Panc1 (cell line): ENCODE measurements at places on chromosomes 3 and 15.

DNA sequence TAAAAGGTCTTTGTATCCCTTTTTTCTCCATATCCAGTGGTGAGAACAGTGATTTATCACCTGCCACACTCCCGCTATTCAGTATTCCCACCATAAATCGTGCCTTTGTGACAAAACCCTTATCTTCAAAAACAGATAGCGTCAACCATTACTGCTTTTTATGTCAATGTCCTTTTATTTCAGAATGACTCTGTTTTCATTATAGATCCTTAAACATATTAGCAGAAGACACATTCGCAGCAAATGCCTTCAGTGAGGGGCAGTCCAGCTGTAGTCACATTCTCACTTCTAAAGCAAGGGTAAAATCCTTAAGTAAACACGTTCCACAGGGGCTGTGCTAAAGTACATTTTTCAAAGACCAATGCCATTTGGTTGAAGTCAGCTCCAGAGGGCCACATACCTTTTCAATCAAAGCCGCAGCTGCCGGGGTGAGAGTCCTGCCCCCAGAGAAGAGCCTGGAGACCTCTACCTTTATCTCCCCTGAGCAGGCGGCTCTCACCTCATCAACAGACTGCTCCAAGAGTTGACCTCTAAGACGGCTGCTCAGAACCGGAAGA lies 53.4 kb downstream of the PDZRN3 start:
- DNase-seq, result no peak

- no peak for DNase-seq
These were observed 48.0 kb upstream of the FSTL1 start for GRCh38 chr3:120498556-120499346.

GRCh38 chr3:56940976-56941375 lies 119.5 kb upstream of the SPATA12 start:
- no peak for DNase-seq

- DNase-seq, result no peak
These were observed 3.8 kb downstream of the THSD4 start for GRCh38 chr15:71118881-71119632.

- DNase-seq, result no peak
These were observed 72.5 kb downstream of the IGF1R start for GRCh38 chr15:98720577-98721565.

- DNase-seq, result no peak
These were observed 777.6 kb downstream of the PLOD2 start for GRCh38 chr3:145383416-145383815.

GRCh38 chr3:173395073-173395411 lies 2.5 kb upstream of the NLGN1 start:
- no peak for DNase-seq

DNA sequence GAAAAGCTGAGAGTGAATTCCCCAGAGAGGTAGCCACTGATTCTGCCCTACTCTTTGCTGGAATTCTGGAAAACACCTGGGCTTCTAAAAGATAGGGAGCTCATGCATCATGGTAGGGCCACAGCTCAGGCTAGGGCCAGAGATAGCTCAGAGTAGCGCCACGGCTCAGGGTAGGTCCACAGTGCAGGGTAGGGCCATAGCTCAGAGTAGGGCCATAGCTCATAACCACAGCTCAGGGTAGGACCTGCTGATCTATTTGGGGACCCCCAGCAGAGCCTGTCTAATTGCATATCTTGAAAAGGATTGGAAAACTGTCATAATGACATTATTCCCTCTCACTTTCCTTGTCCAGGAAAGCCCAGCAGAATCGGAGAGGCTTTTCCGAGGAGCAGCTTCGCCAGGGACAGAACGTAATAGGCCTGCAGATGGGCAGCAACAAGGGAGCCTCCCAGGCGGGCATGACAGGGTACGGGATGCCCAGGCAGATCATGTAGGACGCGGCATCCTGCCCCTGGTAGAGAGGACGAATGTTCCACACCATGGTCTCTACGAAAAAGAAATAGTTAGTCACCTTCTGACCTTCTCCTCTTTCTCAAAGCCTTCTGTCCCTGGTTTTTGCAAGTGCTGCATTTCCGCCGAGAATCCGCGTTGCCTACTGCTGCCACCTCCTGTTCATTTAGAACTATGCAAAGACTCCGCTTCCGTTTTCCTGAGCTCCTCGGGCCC lies 14.5 kb downstream of the TAGLN3 start:
- DNase-seq, result peak; percentile 55

DNA sequence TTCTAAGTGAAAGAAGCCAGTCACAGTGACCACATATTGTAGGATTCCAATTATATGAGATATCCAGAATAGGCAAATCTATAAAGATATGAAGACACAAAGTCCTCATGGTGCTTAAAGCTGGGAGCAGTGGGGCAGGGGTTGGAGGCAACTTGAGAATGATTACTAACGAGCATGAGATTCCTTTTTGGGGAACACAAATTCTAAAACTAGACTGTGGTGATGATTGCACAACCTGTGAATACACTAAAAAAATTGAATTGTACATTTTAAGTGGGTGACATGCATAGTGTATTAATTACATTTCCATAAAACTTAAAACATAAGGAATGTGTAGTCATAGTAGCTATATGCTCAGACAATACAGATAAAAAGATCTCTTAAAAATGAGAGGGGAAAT lies 103.2 kb downstream of the DPH6 start:
- DNase-seq, result no peak

DNA sequence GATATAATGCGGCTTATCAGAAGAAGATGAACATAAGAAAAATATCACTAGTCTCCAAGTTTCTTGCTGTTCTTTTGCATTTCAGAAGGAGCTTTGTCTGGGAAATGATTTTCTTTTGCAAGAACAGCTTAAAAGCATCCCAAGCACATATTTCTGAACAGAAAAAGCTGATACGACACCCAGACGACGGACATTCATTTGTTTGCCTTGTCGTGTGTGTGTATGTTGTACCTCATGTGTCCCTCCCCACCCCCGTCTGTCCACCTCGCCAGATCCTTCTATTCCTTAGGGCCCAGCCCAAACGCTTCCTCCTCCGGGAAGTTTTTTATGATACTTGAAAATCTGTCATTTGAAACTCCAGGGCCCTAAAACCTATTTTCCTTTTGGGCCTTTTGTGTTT lies 8.8 kb downstream of the ITPR1 start:
- DNase-seq, result no peak

GRCh38 chr3:89049119-89049518 lies 58.3 kb upstream of the EPHA3 start:
- no peak for DNase-seq

- no peak for DNase-seq
These were observed 22.6 kb upstream of the ANO10 start for GRCh38 chr3:43644443-43644842.

GRCh38 chr15:61653110-61653509 lies 407.1 kb downstream of the VPS13C start:
- no peak for DNase-seq

GRCh38 chr3:152348436-152349177 lies 79.9 kb downstream of the MBNL1 start:
- DNase-seq, result no peak

DNA sequence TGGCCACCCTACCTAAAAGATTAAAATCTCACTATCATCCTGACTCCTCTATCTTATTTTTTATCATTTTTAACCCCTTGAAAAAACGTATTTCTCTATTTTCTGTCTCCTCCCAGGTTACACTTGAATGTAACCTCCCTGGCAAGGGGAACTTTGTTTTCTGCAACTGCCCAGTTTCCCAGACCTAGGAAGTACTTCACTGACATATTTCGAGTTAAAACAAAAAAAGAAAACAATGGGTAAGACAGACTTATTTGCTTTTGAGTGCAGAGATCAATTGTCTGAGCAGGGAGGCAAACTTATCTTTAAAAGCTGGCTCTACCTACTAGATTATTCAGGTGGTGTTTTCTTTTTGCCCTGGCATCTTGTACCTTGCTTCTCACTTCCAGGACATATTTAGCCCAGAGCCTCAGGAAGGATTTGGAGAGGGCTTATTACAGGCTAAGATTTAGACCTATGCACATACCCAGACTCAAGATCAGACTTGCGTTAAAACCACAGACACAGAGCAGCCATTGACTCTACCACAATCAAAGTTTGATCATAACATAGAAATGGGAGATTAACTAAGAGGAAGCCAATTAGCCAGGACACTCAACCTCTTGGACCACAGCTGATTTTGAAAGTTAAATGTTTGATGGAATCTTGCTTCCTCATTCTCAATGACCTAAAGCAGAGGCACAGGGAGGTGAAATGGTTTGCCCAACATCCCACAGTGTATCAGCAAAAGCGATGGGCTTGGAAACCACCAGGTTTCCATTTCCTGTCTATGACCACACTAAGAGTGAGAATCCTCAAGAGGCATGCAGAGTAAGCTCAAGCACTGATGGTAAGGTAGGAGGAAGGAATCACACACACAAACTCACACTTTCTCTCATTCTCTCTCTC lies 169.5 kb upstream of the THBS1 start:
- DNase-seq, result no peak

DNA sequence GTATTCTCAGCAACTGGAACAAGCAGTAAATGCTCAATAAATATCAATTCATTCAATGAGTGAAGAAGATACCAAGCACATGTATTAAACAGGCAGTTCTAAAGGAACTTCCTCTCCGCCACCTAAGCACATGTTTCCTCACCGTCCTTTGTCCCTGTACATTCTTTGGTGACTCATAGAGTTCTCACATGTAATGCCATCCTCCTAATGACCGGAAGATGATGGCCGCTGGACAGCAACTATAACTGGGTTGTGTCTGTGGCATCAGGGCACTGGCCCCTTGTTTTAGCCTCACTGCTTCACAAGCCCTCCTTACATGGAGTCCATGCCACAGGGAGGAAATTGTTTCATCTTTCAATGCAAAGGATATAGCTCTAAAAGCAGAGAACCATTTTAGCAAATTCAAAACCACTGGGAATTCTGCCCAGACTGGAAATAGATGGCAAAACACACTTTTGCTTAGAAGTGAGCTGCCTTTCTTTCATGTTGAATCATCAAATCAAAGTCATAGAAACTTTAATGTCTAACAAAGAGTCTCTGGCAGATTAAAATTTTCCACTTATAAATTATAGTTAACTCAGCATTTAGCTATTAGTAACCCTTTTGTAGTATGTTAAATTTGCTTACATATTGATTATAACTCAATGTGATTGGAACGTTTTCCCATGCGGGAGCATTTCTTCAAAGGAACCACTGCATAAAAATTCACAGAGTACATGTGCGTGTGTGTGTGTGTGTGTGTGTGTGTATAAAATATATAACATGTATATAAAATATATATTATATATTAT lies 74.1 kb downstream of the GAP43 start:
- DNase-seq, result no peak

- no peak for DNase-seq
These were observed 14.9 kb downstream of the SPRED1 start for GRCh38 chr15:38267421-38268022.

GRCh38 chr3:31355807-31356206 lies 176.9 kb upstream of the STT3B start:
- no peak for DNase-seq

DNA sequence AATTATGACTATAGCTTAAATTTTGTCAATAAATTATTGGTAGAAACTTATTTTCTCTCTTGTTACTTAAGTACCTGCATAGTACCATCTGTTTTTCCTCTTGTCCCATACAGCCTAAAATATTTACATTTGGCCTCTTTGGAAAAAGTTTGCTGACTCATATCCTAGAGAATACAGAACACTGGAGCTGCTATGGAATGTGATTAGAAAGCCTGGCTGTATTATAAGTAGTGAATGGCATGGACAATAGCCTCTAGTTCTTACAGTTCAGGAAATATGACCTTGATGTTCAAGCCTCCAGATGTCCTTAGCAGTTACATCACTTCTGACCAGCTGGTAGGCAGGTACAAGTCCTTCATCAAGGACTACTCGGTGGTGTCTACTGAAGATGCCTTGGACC lies 28.3 kb downstream of the ST8SIA2 start:
- no peak for DNase-seq
